Renal cortical epithelial cell (primary cell): ENCODE measurements at places on chromosomes 12 and 14.

GRCh38 chr12:91413581-91414546 is 231.2 kb upstream of the DCN start:
- DNase-seq: peak; percentile 93

- peak; percentile 47 for DNase-seq
Observed at GRCh38 chr14:73740618-73741326, 26.6 kb upstream of the PNMA1 start.

DNA sequence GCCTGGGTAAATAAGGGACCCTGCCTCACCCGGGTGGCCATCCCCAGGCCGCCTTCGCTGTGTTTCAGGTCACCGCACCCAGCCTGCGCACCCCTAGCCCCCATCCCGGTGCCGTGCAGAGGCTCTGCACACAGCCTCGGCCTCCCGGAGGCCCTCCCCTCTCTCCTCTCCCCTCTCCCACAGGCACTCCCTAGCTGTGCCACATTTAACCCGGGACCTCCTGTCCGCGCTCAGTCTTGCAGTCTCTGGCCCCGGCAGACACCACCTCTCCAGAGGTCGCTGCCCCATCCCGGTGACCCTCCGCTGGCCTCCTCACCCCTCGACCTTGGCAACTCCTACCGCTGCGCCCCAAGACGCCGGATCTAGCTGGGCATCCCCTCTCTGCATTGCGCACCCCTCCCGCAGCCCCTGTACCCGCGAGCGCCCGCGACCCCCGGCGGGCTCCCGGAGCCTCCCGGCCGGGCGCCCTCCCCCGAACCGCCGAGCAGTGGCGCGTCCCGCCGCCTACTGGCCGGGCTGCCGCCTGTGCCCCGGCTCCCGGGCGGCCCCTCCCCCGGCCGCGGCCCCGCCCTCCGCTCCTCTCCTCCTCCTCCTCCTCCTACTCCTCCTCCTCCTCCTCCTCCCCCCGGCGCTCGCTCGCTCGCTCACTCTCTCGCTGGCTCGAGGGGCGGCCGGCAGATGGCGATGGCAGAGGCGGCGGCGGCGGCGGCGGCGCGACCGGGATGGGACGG is 120.7 kb downstream of the AACS start:
- DNase-seq: peak; percentile 6

DNA sequence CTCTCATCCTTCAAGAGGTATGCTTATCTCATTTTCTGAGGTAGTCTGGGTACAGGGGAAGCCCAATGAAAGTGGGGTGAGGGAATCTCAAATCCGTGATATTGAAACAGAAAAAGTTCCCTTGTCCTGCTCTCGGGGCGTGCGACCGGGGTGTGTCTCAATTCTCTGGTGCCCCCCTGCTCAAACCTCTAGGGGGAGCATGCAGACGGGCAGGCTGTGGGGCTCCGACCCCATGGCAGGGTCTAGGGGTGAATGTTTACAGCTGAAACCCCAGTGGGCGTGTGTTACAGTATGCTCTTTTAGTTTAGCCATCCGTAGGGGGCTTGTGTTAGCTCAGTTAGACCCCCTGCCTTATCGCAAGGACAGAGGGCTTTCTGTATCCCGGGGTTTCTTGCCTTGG is 68.7 kb downstream of the PTPRQ start:
- DNase-seq: no peak

DNA sequence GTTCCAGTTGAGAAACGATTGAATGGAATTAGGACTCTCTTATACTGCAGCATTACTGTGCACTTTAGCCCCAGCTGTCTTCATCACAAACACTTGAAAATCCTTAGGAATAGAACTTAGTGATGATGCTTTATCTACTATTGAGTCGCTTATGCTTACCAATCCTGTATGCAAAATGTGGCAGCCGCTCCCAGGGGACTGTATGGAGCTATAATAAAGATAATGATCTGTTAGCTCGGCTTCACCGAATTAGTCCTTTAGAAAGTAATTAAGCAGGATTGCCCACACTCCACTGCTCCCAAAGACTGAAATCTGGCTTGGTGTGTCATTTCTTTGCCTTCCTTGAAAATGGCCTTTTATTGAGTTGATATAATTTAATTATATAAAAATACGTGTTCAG is 10.6 kb downstream of the EML1 start:
- DNase-seq: no peak
